Stimulated activated naive CD4-positive, alpha-beta T cell treated with Interleukin-2 at 50 U/mL for 16 hours (primary cell): ENCODE measurements at places on chromosomes 3 and 15.

GRCh38 chr3:17765819-17766472 lies 23.5 kb upstream of the TBC1D5 start:
- DNase-seq: no peak

- DNase-seq: no peak
These were observed 22.7 kb upstream of the STARD5 start for GRCh38 chr15:81346611-81347010.

- DNase-seq: no peak
These were observed 100.2 kb upstream of the PRR23E start for GRCh38 chr3:127092776-127093175.

GRCh38 chr15:88637841-88638625 lies 783 bp upstream of the ISG20 start:
- DNase-seq: no peak

GRCh38 chr3:40109641-40110490 lies 199.6 kb upstream of the EIF1B start:
- DNase-seq: no peak

DNA sequence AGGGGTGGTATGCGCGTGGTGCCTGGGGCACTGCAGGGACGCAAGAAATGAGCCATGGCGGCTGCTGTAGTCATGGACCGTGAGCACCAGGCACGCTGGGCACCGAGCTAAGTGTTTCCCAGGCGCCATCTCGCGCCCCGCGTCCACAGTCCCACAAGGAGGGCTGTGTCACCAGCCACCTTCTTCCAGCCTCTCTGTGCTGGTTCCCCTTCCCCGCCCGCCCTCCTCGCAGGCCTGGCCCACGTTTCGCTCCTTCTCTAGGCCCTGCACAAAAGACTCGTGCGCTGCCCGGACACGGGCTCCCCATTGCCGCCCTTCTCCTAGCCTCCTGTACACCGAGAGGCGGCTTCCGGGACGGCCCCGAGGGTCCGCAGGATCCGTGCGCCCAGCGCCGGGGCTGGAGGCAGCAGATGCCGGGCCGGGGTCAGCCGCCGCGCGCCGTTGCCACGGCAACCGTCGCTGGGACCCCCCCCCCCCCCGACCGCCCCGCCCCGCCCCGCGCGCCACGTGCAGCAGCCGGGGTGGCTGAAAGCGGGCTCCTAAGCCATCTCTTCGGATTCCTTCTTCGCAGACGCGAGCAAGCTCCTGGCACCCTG lies 113.4 kb downstream of the SRGAP3 start:
- DNase-seq: no peak

DNA sequence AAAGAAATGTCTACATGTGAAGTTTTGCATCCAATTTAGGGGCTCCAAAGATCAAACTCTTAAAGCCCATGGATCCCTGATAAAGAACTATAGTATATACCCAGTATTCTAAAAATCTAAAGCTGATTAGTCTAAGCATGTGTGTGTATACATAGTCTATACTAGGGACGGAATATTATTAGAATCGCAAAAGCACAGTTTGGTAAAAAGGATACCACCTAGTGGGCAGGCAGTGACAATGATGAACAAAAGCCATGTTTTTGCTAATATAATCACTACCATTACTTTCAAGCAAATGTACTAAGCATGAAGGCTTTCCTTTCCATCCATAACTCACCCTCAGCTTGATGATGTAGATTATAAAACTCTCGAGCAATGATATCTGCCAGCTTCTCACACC lies 16.5 kb downstream of the POLQ start:
- no peak for DNase-seq

GRCh38 chr3:127675651-127676391 lies 3.1 kb downstream of the ABTB1 start:
- DNase-seq: no peak

GRCh38 chr3:195421400-195421799 lies 21.4 kb downstream of the ACAP2 start:
- no peak for DNase-seq

- DNase-seq: no peak
These were observed 350.6 kb downstream of the NLGN1 start for GRCh38 chr3:173748105-173748504.
